Activated CD4-positive, alpha-beta T cell treated with anti-CD3 and anti-CD28 coated beads, Interleukin-2, amount 10 ng/mL, durations not matched to agents 24 days and 14 days (primary cell): ENCODE measurements at places on chromosomes 3 and 15.
A peak's percentile ranks its signal among the peaks of the same experiment; 100 is the strongest.

DNA sequence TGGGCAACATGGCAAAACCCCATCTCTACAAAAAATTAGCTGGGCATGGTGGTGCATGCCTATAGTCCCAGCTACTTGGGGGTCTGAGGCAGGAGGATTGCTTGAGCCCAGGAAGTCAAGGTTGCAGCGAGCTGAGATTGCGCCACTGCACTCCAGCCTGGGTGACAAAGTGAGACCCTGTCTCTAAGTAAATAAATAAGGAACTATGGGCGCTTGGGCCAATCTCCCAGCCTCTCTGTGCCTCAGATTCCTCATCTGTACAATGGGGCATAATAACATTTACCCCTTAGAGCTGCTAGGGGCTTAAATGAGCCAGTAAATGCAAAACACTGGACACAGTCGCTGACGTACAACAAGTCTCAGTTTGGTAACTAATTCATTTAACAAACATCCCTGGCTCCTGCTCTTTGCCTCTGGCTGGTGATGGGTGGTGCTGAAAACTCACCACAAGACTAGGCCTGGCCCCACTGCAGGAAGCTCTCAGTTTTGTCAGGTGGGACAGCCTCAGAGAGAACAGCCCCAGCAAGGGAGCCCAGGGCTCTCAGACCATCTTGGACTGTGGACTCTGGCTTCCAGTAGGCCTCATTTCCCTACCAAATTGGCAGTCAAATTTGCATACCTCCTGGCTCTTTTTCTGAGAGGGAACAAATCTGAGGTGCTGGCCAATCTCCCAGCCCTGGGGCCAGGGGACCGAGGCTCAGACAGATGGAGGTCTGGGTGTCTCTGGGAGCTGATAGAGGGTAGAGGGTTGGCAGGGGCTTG, 6.4 kb upstream of the TBC1D2B start:
- DNase-seq, result peak; percentile 68

- no peak for DNase-seq
Observed at GRCh38 chr15:68667800-68668625, 89.2 kb downstream of the CORO2B start.

DNA sequence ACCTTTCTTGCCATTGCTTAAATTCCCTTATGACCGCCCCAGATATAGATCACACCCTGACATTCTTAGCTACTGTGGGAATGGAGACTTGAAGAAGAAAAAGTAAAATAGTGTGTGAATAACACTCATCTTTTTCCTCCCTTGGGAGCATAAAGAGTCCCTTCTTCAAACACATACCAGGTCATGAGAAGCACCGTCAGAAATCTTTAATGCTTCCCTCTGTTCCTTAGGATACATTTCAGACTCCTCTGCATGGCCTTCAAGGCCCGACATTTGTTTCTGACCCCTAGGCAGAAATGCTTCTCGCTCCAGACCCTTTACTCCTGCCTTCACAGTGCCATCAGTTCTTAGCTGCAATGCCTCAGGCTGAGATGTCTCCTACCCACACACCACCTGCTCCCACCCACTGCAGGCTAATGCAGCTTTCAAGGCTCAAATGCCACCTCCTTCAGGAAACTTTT, 143.8 kb upstream of the IL12A start:
- no peak for DNase-seq

GRCh38 chr15:63104727-63105126, 16.9 kb upstream of the LACTB start:
- no peak for DNase-seq

DNA sequence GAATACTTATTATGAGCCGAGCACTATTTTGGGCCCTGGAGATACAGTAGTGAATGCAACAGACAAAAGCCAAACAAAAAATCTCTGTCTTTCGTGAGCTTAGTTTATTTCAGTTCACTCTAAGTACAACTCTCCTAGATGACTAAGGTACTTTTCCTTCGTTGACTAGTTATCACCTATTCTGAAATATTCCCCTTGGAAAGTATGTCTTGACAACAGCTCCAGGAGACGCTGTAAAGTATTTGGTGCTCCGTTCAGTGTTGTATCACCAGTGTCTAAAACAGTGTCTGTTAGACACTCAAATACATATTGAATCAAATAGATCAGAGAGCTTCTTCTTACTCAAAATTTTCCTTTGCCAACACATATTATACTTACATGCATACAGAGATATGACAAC, 119.6 kb downstream of the TFDP2 start:
- DNase-seq, result no peak

DNA sequence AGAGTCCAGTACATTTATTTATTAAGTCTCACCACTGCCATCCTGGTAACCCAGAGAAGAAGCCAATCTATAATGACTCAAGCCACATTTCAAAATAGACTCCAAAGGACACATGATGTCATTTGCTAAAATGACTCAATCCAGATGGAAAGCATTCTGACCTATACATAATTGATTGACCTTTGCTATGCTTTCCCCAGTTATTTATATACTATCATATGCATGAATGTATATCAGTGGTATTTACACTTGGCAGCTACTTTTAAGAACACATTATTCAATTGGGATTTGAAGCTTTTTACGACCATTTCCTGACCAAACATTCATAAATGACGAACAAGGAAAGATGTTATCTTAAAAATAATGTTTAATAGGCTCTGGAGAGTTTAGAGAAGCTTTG, 297.2 kb downstream of the FHIT start:
- no peak for DNase-seq

DNA sequence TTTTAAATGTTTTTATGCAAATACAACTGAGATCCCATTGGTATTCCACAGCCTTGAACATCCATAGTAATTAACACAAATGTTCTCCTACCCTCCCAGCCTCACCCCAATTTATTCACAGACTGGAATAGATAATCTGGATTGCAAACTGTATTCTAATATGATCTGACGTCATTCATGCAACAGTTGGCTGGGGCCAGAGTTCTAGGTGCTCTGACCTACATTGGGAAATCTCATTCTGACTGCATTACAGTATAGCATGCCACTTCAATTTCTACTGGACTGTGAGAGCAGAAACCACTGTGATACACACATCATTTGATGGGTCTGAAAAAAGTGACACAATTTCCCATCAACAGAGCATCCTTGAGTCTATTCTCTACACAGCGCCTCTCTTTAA, 403.1 kb downstream of the MAGI1 start:
- DNase-seq, result no peak

GRCh38 chr3:150535204-150535603, 11.1 kb downstream of the SERP1 start:
- DNase-seq, result no peak

GRCh38 chr15:100250176-100250800, 91.5 kb downstream of the ADAMTS17 start:
- DNase-seq, result no peak

DNA sequence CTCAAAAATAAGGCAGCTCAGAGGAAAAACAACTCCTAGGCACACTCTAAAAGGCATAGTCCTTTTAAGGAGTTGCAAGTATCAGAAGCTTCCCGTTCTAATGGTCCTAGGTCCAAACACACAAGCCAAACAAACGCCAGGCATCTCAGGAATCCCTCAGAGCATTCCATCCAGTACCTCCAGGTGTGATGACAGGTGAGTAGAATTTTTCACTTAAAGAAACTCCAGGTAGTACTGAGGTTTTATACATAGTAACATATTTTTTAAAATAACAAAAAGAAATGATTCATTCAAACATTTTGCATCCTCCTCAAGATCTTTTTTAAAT, 1092.3 kb downstream of the TUSC7 start:
- no peak for DNase-seq

DNA sequence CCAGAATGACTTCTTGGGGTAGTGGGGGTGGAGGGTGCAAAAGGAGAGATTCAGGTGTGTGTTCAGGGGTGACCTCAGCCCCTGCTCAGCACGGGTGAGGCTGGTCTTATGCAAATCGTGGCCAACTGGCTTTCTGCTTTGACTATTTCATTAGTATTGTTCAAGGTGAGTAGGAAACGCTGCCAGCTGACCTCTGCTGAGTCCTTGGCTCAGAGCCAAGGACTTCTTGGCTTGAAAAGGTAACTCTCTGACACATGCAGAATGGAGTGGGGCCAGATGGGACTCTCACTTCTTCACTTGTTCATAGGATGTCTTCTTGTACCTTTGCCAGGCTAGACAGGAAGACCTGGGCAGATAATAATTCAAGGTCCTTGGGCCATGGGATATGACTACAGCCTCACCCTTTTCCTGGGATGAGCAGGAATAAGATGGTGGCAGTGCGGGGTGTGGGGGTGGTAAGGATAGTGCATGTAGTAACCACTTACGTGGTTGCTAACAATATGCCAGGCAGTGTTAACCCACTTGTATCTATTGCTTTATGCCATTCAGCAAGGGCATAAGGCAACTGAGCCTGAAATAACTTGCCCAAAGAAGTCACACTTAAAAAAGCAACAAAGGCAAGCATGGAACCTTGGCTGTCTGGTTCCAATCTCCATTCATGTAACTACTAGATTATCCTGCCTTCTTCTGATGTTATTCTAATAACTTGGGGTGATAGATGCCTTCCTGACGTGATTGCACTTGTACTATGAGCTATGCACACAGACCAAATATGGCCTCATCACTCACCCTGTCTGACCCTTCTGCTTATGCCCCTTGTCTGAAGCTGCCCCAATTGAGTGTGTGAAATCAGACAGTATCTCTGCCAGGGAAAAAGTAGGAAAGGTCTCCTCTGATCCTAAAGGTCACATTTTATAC, 193.1 kb downstream of the NR1D2 start:
- DNase-seq, result no peak

- DNase-seq, result no peak
Observed at GRCh38 chr3:71067977-71068654, 515.4 kb downstream of the FOXP1 start.

GRCh38 chr15:57041416-57041815, 123.0 kb downstream of the TCF12 start:
- no peak for DNase-seq

DNA sequence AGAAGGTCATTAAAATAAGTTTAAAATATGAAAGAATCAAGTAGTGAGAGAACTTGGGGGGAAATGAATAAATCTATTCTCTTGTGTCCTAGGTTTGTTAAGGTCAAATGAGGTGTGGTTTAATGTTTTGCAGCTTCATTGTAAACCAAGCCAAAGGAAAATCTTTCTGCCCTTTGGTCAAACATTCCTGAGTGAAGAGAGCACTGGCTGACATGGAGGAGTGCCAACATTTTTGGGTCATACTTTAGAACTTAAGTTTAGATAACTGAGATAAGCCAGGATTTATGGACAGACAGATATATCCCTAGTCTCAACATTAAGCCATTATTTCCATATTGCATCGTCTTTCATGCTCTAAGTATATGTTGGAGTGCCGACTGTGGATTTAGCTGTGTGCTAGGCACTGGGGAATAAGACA, 66.4 kb downstream of the PTPRG start:
- no peak for DNase-seq

GRCh38 chr3:187565701-187566100, 104.5 kb downstream of the SST start:
- DNase-seq, result no peak
